ENCODE measurements at places on chromosomes 13 and 19. TPM values are rescaled to one million over a fixed set of nuclear protein-coding genes. Genes with fewer than 3 reads are reported as not detected.

- no peak for DNase-seq
Observed at GRCh38 chr13:71461892-71462291, 405.1 kb downstream of the DACH1 start.

- peak; percentile 91 for DNase-seq
Observed at GRCh38 chr13:113647351-113648215, 10.4 kb downstream of the ATP4B start.

- DNase-seq = peak; percentile 78
Observed at GRCh38 chr19:43594710-43595604, 977 bp downstream of the IRGQ start.

DNA sequence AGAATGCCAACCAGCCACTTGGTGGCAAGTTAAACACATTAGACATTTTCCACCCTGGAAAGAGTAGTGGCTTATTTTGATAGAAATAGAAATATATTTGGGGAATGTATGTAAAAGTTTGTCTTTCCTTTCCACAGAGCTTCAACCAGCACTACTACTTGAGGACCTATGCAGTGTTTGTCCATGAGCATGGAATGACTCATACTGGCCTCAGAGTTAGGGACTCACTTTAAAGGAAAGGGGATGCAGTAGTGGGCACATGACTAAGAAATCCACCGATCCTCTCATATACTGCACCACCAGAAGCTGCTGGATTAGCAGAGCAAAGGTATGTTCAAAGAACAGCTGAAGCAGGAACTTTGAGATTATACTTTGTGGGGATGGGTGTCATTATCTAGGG lies 62.6 kb downstream of the LACC1 start:
- DNase-seq = no peak

GRCh38 chr19:2056837-2057192 lies 5.8 kb upstream of the MKNK2 start:
- no peak for DNase-seq

Gene FBN3
- total RNA-seq = not detected

DNA sequence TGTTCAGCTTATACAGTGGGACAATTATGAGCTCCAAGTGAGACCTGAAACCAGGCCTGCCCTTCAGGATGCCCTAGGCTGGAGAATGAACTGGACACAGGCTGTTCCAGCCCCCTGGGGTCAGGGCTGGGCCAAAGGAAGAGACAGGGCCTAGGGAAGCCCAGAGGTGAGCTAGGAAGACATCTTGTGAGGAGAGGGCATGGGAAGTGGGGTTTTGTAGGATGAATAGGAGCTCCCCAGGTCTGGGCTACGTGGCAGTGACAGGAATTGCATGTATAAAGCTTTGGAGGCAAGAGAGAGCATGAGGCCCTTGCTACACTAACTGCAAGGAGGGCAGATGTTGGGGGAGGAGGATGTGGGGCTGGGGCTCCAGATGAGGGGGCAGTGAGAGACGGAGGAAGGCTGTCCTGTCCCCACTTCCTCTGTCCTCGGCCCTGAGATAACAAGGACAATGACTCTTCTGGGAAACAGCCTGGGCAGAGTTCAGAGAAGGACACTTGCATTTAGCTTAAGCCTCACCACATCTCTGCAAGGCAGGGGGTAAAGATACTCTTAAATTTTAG lies 1.5 kb upstream of the TBXA2R start:
- DNase-seq = no peak

Gene LHFPL6
- total RNA-seq = 11.9 TPM

Gene RXFP2
- 0.25 TPM for total RNA-seq

DNA sequence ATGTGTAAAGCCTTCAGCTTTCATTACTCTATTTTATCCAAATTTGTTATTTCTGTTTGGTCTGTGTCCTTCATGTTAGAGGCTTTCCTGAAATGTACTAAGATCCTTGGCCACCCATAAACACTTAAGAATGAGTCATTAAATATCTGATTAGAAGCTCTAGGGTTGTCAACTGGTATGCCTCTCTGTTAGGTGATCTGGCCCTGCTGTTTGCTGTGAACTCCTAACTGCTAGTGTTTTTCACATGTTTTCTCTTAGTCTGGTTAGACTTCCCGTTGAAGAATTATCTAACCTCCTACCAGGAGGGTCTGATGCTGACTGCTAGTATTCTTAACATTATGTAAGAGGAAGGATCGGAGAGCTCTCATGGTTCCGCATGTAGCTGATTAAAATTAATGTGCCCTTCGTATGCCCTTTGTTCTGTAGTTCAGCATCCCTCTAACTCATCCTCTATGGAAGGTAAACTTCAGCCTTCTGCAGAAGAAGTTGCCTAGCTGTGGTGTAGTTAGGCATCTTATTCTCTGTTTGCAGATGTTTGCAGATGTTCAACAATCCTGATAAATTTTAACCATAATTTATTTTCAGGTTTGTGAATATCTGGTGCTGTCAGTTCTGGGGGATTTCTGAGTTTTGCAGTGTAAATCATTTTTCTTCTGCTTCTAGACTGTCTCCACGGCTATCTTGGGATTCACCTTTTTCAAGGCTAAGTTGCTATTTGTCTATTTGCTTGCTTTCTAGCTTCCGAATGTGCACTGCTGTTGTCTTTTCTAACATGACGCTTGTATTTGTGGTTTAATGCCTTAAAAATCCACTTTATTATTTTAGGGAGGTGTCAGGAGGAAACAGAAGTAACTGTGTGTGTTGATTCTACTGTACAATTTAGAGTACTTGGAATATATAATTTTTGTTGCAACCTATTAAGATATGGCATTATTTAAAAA lies 207.2 kb upstream of the SPRY2 start:
- DNase-seq = no peak

DNA sequence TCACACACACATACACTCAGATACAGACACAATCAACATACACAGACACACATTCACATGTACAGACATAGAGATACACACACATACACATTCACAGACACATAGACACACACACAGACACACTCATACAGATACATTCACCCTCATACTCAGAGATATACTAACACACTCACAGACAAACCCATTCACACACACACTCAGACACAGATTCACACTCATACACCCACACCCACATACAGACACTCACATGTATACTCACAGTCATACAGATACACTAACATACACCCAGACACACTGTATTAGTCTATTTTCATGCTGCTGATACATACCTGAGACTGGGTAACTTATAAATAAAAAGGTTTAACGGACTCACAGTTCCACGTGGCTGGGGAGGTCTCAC lies 30.8 kb downstream of the GJA3 start:
- no peak for DNase-seq

GRCh38 chr13:66807251-66807650 lies 422.9 kb downstream of the PCDH9 start:
- no peak for DNase-seq

Gene WASF3
- total RNA-seq = 11.4 TPM

Gene APC2
- total RNA-seq = not detected

- DNase-seq = no peak
Observed at GRCh38 chr19:10760273-10760944, 42.5 kb downstream of the DNM2 start.

DNA sequence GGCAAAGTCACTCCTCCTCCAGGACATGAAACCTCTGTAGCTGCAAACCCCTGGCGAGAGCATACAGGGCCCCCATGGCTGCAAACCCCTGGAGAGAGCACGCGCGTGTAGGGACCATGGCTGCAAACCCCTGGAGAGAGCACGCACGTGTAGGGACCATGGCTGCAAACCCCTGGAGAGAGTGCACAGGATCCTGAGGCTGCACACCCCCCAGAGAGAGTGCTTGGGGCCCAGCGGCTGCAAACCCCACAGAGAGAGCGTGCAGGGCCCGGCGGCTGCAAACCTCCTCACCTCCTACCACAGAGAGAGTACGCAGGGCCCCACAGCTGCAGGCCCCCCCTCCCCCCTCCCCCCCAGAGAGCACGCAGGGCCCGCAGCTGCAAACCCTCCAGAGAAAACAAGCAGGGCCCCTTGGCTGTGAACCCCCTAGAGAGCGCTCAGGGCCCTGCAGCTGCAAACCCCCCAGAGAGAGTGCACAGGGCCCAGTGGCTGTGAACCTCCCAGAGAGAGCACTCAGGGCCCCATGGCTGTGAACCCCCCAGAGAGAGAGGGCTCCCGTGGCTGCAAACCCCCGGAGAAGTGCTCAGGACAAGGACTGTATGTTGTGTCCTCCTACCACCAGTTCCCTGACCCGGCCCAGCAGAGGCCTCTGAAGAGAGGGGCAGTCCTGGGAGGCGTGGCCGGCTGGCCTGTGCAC lies 7.3 kb downstream of the ADPRHL1 start:
- no peak for DNase-seq

DNA sequence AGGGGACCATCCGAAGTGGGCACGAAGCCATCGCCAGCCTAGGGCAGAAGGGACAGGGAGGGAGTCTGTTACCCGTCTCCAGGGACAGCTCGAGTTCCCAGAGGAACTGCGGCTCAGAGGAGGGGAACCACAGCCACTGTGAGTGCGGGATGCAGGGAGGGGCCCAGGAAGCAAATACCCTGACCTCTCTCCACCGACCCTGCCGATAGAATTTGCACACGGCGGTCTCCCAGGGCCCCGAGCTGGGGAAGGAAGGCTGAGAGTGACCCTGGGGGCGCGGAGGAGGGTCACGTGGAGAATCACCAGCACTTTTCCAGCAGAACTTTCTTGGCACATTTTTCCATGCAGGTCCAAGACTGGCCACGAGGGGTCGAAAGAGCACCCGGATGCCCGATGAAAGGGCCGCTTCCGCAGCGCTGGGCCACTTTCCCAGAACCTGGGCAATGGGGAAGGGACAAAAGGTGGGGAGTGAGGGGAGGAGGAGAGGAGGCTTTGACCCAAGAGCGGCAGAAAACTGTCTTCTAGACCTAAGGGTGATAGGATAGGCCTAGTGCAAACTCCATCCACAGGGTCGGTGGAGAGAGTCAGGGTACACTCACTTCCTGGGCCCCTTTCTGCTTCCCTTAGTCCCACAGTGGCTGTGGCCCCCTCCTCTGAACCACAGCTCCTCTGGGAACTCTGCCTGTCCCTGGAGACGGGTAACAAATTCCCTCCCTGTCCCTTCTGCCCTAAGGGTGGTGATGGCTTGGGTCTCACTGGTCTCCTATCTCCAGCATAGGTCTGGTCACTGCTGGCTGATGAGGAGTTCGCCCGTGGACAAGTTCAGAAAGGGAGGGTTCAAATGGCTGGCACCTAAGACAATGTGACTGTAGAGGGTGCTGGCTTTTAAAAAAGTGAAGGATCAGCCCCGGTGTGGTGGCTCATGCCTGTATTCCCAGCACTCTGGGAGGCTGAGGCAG lies 5.3 kb upstream of the GPR4 start:
- peak; percentile 83 for DNase-seq

- no peak for DNase-seq
Observed at GRCh38 chr19:32308431-32309077, 36.9 kb upstream of the ZNF507 start.

Gene PSG6
- total RNA-seq = not detected

- no peak for DNase-seq
Observed at GRCh38 chr13:70034286-70034685, 73.3 kb upstream of the ATXN8OS start.

- DNase-seq = no peak
Observed at GRCh38 chr19:4523306-4524110, 5.2 kb upstream of the PLIN4 start.

Gene PPFIA3
- 50.1 TPM for total RNA-seq

DNA sequence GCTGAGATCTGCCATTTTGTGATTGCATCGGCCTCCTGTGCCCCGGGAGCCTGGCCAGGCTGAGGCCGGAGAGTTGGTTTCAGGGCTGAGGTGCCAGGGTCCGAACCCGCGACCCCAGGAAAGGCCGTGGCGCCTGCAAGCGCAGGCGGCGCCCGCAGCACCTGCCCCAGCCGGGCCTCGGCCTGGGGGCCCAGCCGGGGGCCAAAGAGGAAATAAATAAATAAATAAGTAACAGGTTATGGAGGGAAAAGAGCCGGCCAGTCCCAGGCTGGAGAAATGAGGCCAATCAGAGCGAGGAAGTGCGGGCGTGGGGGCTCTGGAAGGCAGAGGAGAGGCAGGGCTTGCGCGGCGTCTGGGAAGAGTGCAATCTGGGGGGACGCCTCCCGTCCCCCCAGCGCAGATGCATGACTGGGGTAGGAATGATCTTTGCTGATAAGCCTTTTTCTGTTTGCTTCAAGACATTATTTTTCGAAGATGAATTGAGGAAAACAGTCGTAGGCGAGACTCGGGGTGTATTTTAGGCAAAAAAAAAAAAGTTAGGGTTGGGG lies 145.6 kb upstream of the ZNF536 start:
- no peak for DNase-seq

DNA sequence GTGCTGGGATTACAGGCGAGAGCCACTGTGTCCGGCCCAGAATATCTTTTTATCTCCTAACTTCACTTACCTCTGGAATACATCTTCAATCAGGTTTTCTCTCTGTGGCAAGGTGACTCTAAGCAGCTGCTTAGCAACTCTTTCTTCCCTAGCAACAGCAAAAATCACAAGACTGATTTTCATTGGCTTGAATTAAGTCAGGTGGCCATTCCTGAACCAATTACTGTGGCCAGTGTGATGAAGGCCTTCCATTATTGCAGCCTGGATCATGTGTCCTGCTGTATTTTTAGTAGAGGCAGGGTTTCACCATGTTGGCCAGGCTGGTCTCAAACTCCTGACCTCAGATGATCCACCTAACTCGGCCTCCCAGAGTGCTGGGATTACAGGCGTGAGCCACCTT lies 9.0 kb upstream of the LTBP4 start:
- DNase-seq = no peak

- no peak for DNase-seq
Observed at GRCh38 chr19:50639121-50640112, at the start of gene SYT3. Gene SYT3, minus strand, starts transcription at chr19:50639881. Its CDS starts 2,470 bp downstream, at chr19:50637411.

DNA sequence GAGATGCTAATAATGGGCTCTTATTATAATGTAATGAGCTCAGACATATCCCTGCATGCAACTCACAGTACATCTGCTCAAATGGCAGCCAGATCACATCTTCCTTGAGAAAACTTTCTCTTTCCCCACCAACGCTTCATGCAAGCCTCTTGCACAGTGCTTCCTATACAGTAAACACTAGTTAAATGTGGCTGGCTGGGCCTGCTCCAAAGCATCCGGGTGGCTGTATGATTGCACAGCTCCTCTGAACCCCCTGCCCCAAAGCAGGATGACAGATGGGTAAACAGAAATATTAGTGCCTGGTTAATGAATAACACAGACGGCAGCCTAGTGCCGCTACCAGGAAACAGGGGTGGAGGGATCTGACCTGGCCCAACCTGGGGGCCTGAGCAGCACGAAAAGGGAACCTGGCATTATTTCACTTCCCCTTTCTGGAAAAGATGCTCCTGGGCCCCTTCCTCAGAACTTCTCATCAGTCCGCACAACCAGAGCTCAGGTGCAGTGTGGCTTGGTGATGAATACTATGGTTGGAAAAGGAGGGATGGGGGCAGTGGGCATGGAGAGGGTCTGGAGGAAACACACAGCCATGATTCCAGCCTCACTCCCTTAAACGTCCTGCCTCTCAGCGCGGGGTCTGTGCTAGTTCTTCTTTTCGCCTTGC lies 10.8 kb downstream of the FFAR2 start:
- no peak for DNase-seq

Gene ADGRE1
- not detected for total RNA-seq

- DNase-seq = no peak
Observed at GRCh38 chr13:25371158-25371874, 458 bp upstream of the ATP8A2 start.

All from suprapubic skin (tissue), 4 donors.